ENCODE measurements at places on chromosomes 1 and 21.

GRCh38 chr1:57420981-57421785, 2.7 kb downstream of the DAB1 start:
- no peak for DNase-seq

- peak; percentile 43 for DNase-seq
Measured at GRCh38 chr1:17653728-17654351, 101.3 kb upstream of the ACTL8 start.

DNA sequence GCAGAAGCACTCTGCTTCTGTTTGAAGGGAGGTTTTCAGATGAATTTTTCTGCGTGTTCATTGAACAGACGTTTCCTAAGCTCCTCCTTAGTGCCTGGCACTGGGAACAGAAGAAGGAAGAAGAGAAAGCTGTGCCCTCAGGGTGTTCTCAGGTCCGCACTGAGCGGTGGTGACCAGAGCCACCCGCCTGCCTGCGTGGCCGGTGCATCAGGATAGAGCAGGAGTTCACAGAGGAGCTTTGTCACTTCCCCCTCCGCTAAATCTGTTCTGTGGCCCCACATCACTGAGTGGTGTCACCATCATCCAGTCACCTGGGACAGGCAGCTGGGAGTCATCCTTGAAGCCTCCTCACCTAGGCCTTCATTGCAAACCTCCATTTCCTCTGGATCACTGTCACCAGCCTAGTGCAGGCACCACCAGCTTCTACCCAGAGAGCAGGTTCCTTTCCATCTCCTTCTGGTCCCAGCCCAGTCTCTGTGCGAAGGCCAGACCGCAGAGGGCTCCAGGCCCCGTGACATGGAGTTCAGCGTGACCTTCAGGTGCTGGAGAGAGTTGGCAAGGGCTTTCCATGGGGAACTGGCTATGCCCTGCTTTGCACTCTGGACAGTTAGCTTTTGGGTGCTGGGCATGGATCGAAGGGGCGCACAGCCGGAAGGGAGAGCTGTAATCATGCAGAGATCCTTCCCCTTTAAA, 21.7 kb downstream of the PARK7 start:
- DNase-seq = no peak

GRCh38 chr1:115129071-115129640, 39.9 kb upstream of the TSPAN2 start:
- no peak for DNase-seq

DNA sequence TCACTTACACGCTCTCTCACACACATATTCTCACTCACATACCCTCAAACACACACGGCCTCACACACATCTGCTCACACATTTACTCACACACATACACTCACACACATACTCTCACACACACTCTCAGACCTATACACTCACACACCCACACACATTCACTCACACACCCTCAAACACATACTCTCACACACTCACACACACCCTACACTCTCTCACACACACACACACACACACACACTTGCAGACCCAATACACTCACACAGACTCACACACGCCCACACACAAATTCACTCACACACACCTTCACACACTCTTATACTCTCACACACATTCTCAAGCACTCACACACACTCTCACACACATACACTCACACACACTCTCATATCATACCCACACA, 155.5 kb upstream of the BACE2 start:
- no peak for DNase-seq

- DNase-seq = no peak
Measured at GRCh38 chr1:237763137-237763536, 127.6 kb downstream of the ZP4 start.

DNA sequence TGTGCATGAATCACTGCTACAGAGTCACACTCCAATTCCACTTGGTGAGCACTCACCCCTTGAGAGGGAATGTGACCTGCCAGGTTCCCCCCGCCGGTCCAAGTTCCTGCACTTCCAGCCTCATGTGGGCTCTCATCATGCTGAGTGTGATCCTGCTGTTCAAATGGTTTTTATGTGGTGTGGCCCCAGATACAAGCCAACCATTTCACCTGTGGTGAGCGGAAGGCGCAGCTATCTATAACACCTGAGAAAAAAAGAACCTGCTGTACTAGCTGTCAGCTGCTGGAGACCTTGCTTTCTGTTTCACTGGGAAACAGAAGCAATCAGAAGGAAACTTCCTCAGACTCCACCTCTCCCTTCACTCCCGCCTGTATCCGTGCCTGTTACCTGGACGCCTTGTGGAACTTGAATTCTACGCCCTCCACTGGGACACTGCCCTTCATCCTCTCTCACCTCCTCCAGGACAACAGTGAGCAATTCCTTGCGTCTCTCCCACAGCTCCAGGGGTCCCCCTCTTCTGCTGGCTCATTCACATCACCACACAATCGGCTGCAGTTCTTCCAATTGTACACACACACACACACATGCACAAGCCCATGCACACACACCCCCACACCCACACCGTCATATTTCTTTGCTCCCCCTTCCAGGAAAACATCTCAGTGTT, 64.4 kb upstream of the RPL11 start:
- DNase-seq = no peak

DNA sequence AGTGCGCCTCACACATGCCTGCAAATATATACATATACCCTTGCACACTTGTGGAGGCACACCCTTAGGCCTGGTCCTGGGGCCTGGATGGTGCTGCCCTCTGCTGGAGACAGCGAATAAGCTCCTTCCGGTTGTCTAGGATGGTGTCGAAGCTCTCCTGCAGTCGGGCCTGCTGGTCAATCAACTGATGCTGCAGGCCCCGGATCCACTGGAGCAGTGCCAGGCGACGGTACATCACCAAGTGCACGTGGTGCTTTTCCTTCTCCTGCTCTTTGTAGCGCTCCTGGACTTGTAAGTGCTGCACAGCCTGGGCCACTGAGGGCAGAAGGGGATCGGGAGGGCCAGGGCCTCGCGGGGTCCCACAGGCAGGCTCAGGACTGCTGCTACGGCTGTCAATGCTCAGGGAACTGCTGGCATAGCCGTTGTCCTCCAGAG, 3.1 kb downstream of the C1orf216 start:
- peak; percentile 28 for DNase-seq

GRCh38 chr1:31659889-31660288, 15.2 kb upstream of the PEF1 start:
- DNase-seq = no peak

DNA sequence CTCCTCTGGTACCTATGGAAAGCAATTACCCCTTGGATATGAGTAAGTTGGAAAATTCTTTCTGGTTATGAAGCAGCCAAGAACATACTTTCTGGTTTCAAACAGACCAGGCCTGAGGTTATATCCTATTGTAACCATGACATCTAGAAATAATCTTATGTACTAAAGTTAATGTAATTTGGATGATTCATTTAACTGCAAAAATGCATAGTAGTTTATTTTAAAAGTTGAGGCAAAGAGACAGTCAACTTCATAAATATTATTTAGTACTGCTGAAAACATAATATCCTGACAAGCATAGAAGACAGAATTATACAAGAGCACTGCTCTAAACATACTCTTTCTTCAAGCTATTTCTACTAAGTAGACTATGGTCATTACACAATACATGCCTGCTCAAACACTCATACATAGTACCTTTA, 25.5 kb downstream of the ODF2L start:
- no peak for DNase-seq

DNA sequence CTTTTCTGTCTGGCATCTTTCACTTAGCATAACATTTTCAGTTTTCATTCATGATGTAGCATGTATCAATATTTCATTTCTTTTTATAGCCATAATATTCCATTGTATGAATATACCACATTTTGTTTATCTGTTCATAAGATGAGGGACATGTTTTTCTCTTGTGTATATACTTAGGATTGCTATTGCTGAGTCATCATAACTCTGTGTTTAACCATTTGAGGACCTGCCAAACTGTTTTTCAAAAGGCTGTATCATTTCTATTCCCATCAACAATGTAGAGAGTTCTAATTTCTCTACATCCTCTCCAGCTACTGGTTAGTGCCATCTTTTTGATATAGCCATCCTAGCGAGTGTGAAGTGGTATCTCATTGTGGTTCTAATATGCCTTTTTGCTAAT, 26.2 kb downstream of the MPZL1 start:
- DNase-seq = no peak
